WTC11 (cell line): ENCODE measurements at places on chromosomes 12 and 14. TPM values are rescaled to one million over a fixed set of nuclear protein-coding genes. Genes with fewer than 3 reads are reported as not detected.

DNA sequence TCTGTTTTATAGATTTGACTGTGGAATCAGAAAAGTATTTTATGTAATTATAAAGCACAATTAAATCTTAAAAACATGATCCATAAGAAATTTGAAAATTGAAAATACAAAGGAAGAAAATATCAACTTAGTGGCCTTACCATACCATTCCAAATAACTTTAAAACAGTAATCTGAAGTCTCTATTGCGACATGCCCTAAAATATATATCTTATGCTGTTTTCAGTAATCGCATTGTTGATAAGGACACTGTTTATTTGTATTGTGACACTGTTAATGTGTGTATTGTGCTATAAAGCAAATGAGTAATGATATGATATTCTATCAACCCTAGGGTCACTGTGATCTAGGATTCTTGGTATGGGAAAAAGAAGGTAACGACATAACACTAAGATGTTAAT lies 7.0 kb downstream of the KLHL28 start:
- DNase-seq: no peak
- H3K36me3 ChIP-seq: no peaks in the 10 kb centered on the region
- H3K27me3 ChIP-seq: no peaks in the 10 kb centered on the region
- H3K4me1 ChIP-seq: peaks cover 8% of the 10 kb centered on the region
- H3K27ac ChIP-seq: no peak overlapping the region

- H3K4me3 ChIP-seq: no peak overlapping the region
- H3K27me3 ChIP-seq: peaks cover 68% of the 10 kb centered on the region
- no peak for DNase-seq
- no peaks in the 10 kb centered on the region for H3K36me3 ChIP-seq
- H3K27ac ChIP-seq: no peak overlapping the region
Observed at GRCh38 chr12:53058674-53059433, 9.0 kb downstream of the TNS2 start.

Gene SIVA1
- total RNA-seq: 113 to 128 TPM (median 124 TPM) in 3 replicates

- peaks cover 18% of the 10 kb centered on the region for H3K36me3 ChIP-seq
- no peak overlapping the region for H3K27ac ChIP-seq
- no peak overlapping the region for H3K4me3 ChIP-seq
- H3K4me1 ChIP-seq: peaks cover 24% of the 10 kb centered on the region
- DNase-seq: peak; percentile 21
Observed at GRCh38 chr12:113528606-113529293, 57.1 kb upstream of the LHX5 start.

Gene KSR2
- total RNA-seq: 2.4 to 2.6 TPM (median 2.4 TPM) in 3 replicates
